Activated CD8-positive, alpha-beta T cell treated with anti-CD3 and anti-CD28 coated beads for 36 hours (primary cell): ENCODE measurements at places on chromosomes 5 and 9. TPM values are rescaled to one million over a fixed set of nuclear protein-coding genes. Genes with fewer than 3 reads are reported as not detected.

The HAVCR2 gene
- total RNA-seq = 28.7 TPM

DNA sequence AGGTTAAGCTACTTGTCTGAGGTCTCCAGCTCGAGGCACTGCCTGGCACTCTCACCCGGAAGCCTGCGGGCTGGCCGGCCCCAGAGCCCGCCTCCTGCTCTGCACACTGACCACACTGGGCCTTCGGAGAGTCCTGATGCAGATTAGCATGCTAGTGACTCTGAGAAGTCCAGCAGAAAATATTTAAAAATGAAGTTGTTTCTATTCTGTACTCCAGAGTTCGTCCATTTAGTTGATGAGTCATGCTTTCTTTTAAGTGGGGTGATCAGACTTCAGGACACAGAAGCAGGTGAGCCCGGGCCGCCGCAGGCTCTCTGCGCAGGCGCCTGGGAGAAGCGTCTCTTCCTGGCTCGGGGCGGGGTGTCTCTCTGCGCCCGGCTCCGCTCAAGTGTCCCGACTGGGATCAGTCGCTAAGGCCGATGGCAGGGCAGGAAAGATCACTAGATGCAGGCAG, 32.5 kb downstream of the FAM240B start:
- DNase-seq = peak; percentile 51

DNA sequence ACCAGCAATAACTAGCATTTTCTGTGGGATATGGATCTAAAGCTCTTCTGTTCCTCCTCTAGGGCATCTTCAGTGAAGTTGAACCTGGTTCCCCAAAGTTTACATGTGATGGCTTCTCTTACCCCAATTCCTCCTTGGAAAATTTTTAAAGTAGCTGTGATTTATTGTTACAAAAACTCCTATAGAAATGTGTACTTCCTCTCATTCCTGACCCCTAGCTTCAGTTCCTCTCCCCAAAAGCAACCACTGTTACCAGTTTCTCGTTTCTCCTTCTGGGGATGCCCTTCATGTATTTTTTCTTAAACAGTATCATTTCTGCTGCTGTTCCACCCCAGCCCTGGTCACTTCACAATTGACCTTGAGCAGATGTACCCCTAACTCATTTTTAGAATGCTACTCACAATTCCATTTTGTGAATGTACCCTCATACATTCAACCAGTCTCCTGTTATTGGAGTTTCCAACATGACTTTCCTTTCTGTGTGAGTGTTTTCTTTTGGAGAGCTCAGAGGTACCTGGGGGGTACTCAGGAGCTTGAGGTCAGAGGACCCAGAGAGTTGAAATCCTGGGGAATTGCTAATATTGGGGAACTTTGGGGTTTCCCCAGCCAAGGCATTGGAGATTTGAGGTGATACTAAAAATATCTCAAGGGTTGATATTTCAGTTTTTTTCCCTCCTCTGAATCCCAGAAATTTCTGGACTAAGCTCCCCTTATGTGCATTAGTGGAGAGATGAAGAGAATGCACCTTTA, 18.6 kb upstream of the GLRX start:
- DNase-seq = no peak

- DNase-seq = no peak
Observed at GRCh38 chr9:136670576-136671253, 8.0 kb downstream of the EGFL7 start.

DNA sequence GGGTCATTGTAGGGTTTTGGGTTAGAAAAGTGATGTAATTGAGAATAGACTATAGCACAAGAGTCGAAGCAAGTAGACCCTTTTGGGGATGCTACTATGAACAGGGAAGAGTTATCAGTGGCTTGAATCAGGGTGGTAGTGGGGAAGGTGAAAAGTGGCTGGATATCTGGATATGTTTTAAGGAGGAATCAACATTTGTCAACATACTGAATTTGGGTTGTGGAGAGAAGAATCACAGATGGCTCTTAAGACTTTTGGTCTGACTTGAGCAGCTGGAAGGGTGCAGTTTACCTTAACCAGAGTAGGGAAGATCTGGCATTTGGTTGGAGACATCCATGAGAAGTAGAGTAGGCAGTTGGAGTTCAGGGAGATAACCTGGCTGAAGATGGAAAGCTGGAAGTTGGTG, 38.5 kb upstream of the FCHO2 start:
- no peak for DNase-seq

The WDR38 gene
- total RNA-seq = not detected

The NNT gene
- total RNA-seq = 78.4 TPM

DNA sequence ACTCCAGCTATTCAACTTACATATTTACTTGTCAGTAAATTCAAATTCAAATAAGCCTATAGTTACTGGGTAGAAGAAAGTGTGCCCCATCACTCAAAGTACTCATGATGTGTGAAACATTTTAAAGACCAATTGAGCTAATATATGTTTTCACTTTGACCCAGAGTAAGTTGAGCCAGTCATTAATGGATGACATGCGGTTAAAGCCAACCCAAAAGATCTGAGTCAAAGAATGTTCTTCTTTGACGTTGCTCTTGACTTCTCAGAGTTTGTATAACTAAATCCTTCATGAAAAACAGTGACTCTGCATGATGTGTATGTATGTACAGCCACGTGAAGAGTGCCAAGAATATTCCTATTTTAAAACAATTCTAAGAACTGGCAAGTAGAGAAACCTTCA, 237.4 kb downstream of the NR2F1-AS1 start:
- no peak for DNase-seq

DNA sequence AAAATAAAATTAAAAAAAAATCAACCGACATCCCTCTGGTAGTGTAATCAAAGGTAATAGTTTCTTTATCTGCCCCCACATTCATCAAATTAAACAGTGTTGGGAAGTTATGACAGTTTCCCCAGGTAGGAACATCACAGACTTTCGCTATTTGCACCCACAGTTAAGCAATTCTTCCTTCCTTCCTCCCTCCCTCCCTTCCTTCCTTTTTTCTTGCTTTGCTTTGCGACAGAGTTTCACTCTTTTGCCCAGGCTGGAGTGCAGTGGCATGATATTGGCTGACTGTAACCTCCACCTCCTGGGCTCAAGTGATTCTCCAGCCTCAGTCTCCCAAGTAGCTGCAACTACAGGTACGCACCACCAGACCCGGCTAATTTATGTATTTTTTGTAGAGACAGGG, 10.8 kb upstream of the BICD2 start:
- no peak for DNase-seq

The STPG3 gene
- total RNA-seq = not detected

- no peak for DNase-seq
Observed at GRCh38 chr5:150234576-150235499, 45.0 kb downstream of the SLC6A7 start.

DNA sequence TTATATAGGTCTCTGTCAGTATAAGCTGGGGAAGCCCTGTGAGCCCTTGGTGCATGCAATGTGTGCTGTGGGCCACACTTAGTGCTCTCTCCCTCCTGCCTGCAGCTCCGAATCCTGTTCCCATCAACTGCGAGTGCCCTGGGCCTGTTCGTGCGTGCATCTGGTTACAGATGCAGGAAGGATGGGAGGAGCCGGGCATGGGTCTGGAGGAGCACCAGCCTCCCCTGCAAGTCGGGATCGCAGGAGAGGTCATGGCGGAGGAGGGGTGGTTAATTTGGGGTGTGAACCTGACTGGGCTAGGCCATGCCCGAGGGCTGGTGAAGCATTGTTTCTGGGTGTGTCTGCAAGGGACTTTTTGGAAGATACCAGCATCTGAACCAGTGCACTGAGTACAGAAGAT, 274.6 kb upstream of the IRX4 start:
- DNase-seq = no peak

DNA sequence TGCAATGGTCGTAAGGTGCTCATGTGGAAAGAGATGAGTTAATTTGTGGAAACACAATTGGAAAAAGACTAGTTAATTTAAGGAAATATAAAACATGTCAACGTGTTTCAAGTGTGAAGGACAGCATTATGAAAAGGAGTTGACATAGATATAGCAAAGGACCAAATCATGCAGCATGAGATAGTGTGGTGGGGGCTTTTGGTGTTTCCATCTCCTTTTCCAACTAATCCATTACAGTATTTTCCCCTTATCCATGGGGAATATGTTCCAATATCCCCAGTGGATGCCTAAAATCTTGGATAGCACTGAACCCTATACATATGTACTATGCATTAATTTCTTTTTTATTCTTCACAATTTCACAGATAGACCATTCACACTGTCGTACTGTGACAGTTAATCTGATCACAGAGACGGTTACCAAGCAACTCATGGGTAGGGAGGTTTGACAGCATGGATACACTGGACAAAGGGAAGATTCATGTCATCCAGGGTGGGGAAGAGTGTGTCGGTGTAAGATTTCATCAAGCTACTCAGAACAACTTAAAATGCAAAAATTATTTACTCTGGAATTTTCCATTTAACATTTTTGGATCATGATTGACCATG, 238.6 kb downstream of the CDH12 start:
- no peak for DNase-seq

- no peak for DNase-seq
Observed at GRCh38 chr5:158423623-158424200, 564.8 kb upstream of the CLINT1 start.

GRCh38 chr5:43616535-43616934, 13.6 kb downstream of the NNT start:
- DNase-seq = no peak
